A549 treated with CORT108297 at 1 μM for 4 hours (cell line): ENCODE measurements at places on chromosomes 1 and 21. TPM values are rescaled to one million over a fixed set of nuclear protein-coding genes. Genes with fewer than 3 reads are reported as not detected.

The VN1R5 gene
- not detected in 5 replicates for total RNA-seq

The MCOLN3 gene
- 3.4 to 4.2 TPM (median 3.7 TPM) in 5 replicates for total RNA-seq

The SUSD4 gene
- 0.47 to 0.73 TPM (median 0.60 TPM) in 5 replicates for total RNA-seq

The APCS gene
- not detected in 5 replicates for total RNA-seq

The PPM1J gene
- 0.82 to 1.5 TPM (median 1.2 TPM) in 5 replicates for total RNA-seq

The APP gene
- 251 to 306 TPM (median 299 TPM) in 5 replicates for total RNA-seq
